ENCODE measurements at places on chromosomes 12 and 14.

DNA sequence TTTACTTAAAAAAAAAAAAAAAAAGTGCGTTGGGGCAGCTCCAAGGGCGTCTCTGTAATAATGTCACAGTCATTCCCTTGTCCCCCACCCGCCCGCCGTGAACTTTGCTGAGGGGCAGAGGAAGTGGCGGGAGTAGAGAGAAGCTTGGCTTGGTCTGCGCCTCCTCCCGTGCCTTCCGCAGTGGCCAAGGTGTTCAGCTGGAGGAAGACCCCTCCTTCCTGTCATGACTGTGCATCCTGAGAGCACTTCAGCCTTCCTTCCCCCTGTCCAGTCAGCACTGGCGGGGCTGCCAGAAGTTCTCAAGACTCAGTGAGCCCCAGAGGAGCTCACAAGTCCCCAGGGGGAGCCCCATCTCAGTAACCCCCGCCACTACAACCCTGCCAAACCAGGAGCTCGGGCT is 32.2 kb downstream of the AACS start:
- no peak for DNase-seq

GRCh38 chr14:24080142-24080530 is 8.8 kb downstream of the CPNE6 start:
- no peak for DNase-seq

DNA sequence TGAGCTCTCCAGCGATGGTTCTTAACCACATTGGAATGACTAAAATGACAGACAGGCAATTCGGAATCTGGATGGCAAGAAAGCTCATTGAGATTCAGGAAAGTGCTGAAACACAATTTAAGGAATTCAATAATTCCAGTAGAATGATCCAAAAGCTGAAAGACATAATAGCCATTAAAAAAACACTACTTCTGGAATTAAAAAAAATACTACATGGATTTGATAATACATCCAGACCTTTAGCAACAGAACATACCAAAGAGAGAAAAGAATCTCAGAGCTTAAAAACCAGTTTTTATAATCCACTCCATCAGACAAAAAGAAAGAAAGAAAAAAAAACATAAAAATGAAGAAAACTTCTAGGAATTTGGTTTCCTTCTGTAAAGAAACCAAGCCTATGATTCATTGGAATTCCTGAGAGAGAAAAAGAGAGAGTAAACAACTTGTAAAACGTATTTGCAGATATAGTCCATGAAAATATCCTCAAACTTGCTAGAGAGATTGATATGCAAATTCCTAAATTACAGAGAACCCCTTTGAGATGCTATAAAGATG is 52.8 kb downstream of the SLCO1B1 start:
- DNase-seq = no peak

- no peak for DNase-seq
These were observed 267.3 kb upstream of the SRRM4 start for GRCh38 chr12:118714051-118714460.

GRCh38 chr12:91144053-91144452 is 32.8 kb upstream of the LUM start:
- no peak for DNase-seq
